ENCODE measurements at places on chromosomes 1 and 21.

GRCh38 chr21:31343030-31343510 is 991 bp downstream of the TIAM1 start:
- ATAC-seq, result no peak

- ATAC-seq, result peak; percentile 87
Observed at GRCh38 chr1:50620680-50621329, 197.6 kb upstream of the DMRTA2 start.

DNA sequence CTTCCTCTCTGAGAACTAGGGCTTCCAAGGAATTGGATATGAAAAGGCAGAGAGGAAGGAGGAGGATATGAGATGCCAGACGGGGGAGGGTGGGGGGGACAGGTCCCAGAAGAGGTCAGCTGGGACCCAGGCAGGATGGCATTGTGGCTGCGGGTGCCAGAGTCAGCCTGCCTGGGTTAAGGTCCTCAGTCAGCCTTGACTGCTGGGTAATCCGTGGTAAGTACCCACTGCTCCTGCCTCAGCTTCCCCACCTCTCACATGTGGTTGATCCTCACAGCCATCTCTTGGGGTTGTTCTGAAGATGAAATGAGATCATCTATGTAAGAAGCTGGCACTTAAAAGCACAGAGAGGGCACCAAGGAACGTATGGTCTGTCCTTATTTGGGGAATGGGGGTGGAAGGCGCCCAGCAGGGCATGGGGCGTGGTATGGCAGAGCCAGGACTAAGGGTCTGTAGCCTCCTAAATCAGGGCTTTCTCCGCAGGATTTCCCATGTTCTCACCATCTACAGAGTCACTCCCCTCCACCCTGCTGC is 23.8 kb downstream of the ELF3 start:
- ATAC-seq, result no peak

DNA sequence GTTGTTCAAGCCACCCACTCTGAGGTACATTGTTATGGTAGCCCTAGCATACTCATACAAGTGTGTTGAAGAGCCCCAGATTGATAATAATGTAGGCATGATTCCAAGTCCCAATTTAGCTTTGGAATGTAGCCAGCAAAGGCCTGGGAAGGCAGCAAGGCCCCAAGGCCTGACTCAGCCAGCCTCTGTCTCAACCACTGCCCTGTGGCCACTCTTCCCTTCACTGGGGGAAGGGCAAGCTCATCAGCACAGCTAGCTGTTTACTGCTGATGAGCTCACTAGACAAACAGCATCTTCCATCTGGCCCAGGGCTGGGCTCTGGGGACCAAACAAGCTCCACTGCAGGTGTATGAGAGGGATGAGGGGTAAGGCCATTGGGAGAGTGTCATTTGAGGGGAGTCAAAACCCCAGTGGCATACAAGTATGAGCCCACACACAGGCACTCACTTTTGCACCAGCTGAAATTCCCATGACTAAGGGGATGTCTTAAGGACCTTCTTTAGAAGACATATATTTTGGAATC is 2.2 kb upstream of the IRF6 start:
- ATAC-seq, result peak; percentile 96

GRCh38 chr1:214205053-214205452 is 75.9 kb upstream of the SMYD2 start:
- ATAC-seq, result peak; percentile 73

DNA sequence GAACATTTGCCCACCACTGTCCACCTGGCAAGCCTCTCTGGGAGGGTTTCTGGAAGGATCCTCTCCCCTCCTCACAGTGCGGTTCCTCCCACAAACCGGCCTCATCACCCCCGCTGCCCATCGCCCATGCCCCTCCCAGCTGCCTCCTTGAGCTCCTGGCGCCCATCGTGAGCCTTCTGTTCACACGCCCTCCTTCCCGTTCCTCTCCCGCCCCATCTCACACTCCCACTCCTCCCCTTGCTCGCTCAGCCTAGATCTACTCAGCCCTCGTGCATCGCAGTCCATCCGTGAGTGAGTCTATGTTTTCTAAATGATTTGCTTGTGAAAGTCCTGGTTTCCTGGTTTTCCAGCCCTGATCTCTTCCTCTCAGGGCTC is 119.1 kb upstream of the C1orf174 start:
- no peak for ATAC-seq

DNA sequence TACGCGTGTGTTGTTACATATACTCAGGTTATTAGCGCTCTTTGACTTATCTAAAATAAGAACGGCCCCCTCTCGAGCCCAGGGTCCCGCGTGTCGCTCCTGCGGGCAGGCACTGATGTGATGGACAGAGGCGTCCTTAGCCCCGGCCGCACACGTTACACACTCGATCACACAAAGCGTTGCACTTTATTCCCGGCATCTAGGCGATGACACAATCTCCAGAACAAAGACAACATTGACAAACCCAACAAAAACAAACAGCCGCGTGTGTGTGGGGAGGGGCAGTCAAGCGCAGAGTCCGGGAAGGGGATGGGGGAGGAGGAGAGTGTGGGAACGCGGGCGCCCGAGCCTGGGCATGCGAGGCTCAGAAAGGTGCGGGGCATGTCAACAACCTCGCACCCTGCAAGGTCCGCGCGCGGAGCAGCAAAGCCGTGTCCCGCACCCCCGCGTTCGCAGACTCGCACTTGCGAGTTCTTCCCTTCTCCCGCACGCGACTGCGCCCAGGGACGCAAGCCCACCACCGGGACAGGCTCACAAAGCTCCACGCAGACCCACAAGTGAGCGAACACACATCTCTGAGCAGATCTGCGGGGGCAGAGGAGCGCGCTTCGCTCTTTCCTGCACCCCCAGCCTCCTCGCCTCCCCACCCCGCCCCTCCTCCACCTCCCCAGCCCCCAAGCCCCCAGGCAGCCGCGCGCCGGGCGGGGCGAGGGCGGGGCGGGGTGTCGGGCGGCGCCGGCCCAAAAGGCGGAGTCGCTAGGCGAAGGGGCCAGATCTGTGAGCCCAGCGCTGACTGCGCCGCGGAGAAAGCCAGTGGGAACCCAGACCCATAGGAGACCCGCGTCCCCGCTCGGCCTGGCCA is at the start of gene EFNA1:
Gene EFNA1 (plus strand): TSS at position 772 of the 862 bp plus-strand sequence. CDS start 102 bp downstream, outside the sequence.
- peak; percentile 66 for ATAC-seq

Data from motor neuron (in vitro differentiated cells).